ENCODE measurements at places on chromosomes 12 and 14.

GRCh38 chr12:131852551-131853299, 24.5 kb downstream of the MMP17 start:
- no peak for DNase-seq

DNA sequence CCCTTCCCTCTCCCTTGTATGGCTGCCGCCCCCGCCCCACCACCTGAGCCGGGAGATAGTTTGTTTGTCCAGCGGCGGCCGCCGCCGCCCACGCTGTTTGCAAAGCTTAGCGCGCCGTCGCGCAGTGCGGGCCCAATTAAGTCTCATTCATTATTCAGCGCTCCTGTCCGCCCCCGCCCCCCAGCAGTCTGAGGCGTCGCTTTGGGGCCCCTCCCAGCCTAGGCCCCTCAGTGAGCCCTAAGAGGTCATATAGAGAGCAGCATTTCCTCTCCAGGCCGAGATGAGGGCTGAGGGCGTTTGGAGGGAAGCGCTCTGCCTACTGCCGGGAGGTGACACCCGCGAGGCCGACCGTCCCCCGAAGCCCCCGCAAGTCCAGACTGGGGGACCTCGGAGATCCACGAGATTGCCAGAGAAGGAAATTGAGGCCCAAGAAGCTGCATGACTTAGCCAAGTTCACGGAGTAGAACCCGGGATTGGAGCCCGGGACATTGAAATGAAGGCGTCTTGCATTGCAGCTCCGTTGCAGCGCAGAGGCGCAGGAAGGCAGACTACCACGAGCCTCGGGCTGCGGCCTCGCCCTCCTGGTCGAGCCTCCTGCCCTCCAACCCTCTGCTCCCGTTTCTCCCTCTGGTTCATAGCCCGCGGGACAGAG, at the start of gene DNAJC22:
DNAJC22 (plus strand) TSS at position 230 of the 652 bp plus-strand sequence. CDS start 1,985 bp downstream, outside the sequence.
- DNase-seq: no peak

GRCh38 chr12:78149459-78149858, 318.8 kb downstream of the NAV3 start:
- DNase-seq: no peak

DNA sequence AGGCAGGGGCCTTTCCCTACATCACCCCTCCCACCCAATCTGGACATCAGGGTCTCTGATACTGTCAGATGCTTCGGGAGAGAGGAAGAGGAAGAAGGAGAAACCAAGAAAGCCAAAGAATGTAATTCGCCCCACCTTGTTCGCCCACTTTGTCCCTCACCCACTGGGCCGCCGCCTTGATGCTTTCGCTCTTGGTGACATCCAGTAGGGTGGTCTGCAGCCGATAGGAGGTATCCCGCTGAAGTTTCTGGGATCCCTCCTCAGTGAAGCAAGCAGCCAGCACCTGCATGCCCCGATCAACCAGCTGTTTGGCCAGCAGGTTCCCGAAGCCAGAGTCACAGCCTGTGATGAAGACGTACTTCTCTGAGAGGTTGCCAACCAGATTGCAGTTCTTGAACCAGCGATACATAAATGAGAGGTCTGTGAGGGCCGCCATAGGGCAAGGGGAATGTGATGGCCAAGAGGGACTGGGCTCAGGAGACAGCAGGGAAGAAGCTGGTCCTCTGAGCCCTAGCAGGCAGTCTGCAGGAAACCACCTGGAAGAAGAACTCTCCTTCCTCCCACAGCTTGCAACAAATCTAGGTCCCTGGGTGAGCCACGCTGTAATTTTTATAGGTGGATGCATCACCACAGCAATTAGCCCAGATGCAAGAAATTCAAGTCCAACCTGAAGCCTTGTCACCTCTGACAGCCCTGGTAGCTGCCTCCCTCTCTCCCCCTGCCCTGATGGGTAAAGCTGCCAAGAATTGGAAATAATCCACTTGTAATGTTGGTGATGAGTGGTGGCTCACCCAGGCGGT, at the start of gene SDR9C7:
SDR9C7 (minus strand) TSS at position 583 of the 800 bp plus-strand sequence; CDS start at position 436, 147 bp downstream.
- no peak for DNase-seq

DNA sequence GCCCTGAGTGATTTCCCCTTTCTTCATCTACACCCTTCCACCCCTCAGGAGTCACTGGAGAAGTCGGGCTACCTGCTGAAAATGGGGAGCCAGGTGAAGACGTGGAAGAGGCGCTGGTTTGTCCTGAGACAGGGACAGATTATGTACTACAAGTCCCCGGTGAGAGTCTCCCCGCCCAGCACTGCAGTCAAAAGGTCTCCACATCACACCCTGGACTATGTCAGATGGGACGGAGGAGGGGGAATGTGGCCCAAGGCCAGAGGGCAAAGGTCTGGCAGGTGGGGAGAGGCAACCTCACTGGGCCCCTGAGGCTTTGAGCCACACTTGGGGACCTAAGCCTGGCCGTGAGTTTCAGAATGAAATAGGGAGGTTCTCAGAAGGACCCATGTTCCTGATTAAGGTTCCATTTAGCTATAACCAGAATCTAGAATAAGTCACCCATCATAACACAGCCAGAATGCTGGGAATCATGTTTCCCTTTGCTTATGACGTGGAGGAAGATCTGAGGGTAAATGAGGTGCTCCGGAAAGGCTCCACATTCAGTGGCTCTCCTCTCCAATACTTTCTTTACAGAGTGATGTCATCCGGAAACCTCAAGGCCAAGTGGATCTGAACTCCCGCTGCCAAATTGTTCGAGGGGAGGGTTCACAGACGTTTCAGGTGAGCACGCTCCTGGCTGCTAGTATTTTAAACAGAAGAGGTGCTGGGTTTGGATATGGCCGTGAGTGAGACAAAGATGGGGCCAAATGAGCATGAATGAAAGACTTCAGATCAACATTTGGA, 26.6 kb downstream of the PIGH start:
- DNase-seq: no peak

DNA sequence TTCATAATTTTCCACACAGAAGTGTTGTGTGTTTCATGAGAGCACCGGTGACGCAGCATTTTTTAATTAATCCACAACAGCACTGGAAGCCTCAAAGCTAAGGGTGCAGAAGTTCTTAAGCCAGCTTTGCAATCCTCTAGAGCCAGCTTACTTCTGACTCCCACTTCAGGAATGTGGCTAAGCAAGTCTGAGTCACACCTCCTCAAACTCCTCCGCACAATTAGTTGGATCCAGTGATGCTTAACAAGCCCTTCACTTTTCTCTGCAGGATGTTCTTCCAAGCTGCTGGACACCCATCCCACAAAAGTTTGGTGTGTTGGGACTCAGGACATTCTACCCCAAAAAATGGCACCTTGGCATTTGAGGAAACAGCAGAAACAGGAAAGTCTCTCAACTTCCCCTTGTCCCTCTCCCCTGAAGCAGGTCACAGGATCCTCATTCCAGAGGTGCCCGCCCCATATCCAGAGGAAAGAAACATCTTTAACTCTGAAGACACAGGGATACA, 210.0 kb downstream of the PPM1H start:
- DNase-seq: no peak

DNA sequence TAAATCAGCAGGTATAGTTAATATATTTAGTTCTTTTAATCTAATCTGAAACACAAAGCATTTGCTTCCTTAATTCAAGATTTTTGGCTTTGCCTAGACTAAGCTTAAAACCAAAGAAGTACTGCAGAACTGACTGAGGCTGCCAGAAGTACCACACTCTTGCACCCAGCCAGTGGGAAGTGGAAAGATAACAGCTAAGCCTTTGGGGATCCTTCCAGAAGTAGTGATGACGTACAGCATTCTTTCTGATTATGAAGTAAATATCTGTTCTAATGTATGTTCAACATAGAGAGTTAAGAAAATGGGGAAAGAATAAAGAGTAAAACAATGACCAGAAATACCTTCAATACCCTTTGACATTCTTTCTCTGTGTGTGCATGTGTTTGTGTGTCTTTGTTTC, 19.3 kb downstream of the NTF3 start:
- no peak for DNase-seq

DNA sequence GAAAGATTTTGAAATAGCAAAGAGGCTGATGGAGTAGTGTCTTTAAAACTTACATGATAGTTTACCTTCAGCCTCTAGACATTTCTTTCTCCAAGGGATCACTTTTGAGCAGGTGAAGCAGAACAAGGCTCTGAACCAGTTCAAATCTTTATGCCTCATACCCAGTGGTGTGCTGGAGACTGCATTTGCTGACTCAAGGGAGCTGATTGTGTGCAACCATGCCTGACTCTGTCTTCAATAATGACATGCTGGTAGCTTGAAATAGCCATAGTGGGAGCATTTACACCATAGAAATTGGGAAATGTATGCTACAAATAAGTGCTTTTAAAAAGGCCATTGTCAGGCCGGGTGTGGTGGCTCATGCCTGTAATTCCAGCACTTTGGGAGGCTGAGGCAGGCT, 482.0 kb downstream of the TMTC2 start:
- DNase-seq: no peak

- DNase-seq: no peak
Observed at GRCh38 chr12:12023456-12023855, 47.3 kb upstream of the BCL2L14 start.

- DNase-seq: no peak
Observed at GRCh38 chr14:76911473-76911872, 85.3 kb downstream of the LRRC74A start.

GRCh38 chr14:95741781-95742180, 27.9 kb upstream of the TCL1A start:
- no peak for DNase-seq

- DNase-seq: no peak
Observed at GRCh38 chr14:105629886-105630215, 103.5 kb downstream of the TMEM121 start.

DNA sequence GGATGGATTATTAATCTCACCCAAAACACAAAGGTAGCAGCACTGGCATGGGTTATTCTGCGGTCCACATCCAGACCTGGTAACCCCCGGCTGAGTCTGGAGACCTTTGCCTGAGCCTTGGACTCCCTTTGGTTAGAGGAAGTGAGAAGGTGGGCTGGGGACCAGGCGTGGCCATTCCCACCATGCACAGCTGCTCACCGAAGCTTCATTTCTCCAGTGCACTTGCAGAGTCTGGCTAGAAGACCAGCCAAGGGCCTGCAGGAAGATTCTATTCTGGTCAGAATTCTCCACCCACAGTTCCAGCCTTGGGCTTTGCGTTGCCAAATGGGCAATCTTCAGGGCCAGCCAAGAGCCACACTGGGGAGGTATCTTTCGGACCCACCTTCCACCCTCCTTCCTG, 73.0 kb downstream of the LGMN start:
- no peak for DNase-seq

DNA sequence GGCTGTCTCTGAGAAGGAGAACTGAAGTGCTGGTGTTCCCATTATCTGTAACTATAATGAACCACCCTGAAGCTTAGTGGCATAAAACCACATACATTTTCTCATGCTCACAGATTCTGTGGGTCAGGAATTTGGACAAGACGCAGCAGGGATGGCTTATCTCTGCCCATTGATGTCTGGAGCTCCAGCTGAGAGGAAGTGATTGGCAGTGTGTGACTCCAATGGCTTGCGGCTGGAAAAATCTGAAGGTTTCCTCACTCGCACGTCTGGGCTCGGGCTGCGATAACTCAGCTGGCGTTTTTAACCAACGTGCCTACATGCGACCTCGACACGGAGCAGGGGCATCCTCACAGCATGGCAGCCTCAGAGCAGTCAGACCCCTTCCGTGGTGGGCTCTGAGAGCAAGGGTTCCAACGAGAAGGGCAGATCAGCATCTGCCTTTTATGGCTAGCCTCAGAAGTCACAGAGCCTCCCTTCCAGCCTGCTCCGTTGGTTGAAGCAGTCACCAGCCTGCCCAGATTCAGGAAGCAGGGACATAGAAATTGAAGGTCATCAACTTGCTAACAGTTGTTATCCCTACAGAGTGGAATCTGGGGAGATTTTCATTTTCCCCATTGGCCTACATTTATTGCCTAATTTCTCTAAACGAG, 143.3 kb upstream of the BCL2L14 start:
- DNase-seq: no peak

DNA sequence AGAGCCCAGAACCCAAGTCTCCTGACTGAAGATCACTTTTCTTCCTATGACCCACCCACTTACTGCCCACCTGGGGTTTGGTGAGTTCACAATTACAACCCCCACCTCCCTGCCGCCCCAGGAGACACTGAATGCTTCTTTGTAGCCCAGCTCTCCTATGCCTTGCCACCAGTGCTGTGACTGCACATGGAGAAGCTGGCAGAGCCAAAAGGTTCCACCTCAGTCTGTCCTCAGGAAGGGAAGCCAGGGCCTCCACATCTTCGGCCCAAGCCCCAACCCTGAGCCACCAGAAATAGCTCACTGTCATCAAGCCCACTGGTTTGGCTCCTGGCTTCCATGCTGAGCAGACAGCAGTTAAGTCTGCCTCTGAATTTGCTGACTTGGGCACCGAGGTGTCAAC, 25.6 kb downstream of the OTUB2 start:
- no peak for DNase-seq

DNA sequence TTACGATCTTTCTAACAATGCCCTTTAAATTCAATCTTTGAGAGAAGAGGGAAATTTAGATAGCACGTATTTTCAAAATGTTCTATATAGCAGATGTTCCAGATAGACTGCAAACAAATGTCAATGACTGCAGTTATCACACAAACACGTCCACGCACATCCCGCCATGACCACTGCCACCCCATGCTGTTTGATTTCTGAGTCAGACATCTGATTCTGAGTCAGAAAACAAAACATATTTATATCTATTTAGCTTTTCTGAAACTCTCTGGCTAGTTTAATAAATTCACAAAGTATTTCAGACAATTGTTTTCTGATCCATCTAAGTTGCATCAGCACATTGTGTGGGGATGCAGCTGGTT, 105.9 kb upstream of the BCAT1 start:
- no peak for DNase-seq

GRCh38 chr14:73188501-73188911, 48.8 kb upstream of the PAPLN start:
- DNase-seq: no peak

All from substantia nigra (tissue), 51 donors.